NCI-H446 treated with DMSO at 0.1 percent for 48 hours (cell line): ENCODE measurements at places on chromosomes 5 and 9.

DNA sequence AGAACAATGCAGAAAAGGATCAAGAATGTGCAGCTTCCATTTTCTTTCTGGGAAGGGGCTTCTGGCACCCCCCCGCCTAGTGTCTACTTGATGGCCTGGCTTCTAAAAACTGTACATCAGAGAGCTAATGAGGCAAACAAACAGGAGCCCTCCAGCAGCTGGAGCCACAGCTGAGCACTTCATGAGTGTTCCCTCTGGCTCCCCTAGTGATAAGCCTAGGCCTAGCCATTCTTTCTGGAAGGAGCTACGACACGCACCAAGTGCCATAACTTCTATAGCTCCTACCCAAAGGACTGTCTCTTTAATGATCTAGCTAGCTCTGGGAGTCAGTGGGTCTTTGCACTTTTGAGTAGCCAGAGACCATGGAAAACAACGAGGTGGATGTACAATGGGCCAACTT, 66.1 kb downstream of the DNAH5 start:
- no peak for DNase-seq

DNA sequence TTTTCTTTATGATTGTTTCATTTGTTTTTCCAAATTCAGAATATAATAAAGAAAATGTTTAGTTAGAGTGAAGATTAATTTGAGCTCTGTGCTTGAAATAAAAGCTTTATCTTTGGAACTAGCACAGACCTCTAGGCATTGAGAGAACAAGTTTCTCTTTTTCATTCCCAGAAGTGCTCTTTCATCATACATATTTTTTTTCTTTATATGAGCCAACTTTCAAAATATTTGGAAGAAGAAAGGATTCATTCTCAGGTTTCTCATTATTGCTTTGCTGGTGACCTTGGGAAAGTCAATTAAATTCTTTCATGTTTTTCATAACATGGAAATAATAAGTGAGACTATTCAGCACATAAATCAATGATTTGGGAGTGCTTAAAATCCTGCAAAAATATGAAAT, 16.8 kb downstream of the CTXN3 start:
- DNase-seq, result no peak

DNA sequence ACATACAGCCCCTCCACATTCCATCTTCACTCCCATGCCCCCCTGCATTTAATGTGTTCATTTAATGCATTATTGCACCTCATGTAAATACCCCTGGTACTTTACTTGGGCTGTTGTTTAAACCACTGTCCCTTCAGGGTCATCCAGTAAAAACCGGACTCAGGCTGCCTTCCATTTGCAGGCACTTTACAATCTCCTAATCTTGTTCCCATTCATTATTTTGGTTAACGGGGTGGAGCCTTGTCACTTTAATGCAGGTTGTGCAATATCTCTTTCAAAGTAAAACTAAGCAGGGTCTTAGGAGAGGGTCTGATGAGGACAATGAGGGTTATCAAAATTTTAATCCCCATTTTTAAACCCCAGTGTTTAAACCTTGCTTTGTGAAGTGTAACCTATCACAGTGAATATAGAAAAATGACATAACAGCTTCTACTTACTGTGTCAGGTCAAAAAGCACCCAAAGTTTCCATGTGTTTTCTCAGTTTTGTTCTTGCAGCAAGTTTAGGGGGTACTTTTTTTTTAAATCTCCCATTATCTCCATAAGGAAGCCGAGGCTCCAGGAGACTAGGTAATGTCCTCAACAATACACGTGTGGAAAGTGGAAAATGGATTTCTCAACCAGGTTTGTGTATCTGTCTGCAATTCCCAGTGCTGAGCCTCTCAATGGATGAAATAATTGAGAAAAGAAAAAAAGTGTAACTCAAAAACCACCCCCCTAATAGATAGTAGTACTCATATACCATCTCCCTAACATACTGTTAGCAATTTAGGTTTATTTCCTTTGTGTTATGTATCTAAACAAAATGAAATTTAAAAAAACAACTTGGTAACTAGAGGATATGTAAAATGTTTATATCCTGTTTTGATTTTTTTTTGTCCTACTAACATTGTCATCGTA, 54.2 kb upstream of the SPRY4 start:
- DNase-seq, result no peak

GRCh38 chr9:110933350-110934001, 104.8 kb downstream of the LPAR1 start:
- no peak for DNase-seq

DNA sequence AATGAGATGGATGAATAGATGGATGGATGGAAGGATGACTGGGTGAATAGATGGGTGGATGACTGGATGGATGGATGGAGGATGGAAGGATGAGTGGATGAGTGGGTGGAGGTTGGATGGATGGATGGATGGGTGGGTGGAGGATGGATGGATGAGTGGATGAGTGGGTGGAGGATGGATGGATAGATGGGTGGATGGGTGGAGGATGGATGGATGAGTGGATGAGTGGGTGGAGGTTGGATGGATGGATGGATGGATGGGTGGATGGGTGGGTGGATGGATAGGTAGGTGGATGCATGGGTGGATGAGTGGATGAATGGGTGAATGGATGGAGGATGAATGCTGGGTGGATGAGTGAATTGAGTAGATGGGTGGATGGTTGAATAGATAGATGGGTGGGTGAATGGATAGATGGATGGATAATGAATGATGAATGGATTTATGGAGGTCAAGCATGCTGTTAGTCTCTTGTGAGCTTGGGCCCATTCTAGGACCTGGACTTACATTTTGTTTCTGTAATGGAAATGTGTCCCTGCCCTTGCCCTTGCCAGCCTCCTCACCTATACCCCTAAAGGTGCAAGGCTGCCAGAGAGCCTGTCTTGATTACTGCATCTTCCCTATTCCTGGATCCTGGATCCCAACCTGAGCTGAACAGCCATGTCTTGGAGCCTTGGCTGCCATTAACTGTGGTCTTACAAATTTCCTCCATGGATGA, 159.7 kb upstream of the NFIL3 start:
- no peak for DNase-seq

- DNase-seq, result no peak
These were observed 42.5 kb downstream of the SEMA4D start for GRCh38 chr9:89455356-89455824.
